Neural crest cell (in vitro differentiated cells): ENCODE measurements at places on chromosomes 13 and 19.

DNA sequence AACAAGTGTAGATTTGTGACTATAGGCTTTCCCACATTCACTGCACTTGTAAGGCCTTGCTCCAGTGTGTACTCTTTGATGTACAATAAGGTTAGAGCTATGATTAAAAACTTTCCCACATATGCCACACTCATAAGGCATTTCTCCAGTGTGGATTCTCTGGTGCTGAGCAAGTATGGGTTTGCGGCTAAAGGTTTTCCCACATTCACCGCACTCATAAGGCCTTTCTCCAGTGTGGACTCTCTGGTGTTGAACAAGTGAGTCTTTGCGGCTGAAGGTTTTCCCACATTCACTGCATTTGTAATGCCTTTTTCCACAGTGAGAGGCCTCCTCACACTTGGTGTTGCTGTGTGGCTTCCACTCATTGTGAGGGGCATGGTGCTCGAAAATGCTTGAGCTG, 3.7 kb downstream of the ZNF772 start:
- DNase-seq: no peak

DNA sequence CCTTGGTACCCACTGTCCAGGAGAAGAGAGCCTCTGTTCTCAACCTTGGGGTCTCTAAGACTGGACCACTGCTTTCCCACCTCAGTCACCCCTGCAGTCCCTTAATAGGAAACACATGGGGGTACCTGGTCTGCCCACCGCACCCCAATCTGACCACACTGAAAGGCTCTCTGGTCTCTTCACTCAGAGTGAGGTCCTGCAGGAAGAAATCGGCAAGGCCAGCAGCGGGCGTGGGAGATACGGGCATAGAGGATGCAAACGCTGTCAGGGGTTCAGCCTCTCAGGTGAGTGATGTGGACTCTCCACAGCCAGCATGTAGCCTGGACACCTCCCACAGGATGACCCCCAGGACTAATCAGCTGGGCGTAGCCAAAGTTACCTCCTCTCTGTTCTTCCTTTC, 3.5 kb downstream of the SIGLEC9 start:
- DNase-seq: no peak

- no peak for DNase-seq
Observed at GRCh38 chr13:43805071-43805468, 18.3 kb upstream of the ENOX1 start.

- no peak for DNase-seq
Observed at GRCh38 chr19:3804429-3804828, 18.2 kb upstream of the MATK start.

DNA sequence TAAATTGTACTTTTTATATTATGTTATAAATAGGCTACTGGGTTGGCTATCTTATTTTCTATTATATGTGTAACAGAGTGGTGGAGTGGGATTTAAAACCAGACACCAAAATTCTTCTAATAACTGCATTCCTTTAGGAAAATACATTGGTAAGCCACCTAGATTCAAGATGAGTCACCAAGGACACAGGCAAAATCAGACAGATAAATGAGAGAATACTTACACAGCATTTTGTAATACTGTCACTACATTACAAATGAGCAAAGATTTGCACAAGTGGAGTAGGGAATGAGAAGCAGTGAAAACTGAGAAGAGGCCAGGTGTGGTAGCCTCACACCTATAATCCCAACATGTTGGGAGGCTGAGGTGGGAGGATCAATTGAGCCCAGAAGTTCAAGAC, 6.2 kb upstream of the SPART start:
- no peak for DNase-seq

- no peak for DNase-seq
Observed at GRCh38 chr13:96982672-96983071, 11.6 kb downstream of the OXGR1 start.

GRCh38 chr19:51311351-51312257, at the start of gene IGLON5:
TSS of gene IGLON5 (plus strand) at chr19:51311644. CDS start at chr19:51311848, 204 bp downstream.
- no peak for DNase-seq
